NCI-H446 treated with DMSO at 0.1 percent for 48 hours (cell line): ENCODE measurements at places on chromosomes 6 and 20.
A peak's percentile ranks its signal among the peaks of the same experiment; 100 is the strongest.

DNA sequence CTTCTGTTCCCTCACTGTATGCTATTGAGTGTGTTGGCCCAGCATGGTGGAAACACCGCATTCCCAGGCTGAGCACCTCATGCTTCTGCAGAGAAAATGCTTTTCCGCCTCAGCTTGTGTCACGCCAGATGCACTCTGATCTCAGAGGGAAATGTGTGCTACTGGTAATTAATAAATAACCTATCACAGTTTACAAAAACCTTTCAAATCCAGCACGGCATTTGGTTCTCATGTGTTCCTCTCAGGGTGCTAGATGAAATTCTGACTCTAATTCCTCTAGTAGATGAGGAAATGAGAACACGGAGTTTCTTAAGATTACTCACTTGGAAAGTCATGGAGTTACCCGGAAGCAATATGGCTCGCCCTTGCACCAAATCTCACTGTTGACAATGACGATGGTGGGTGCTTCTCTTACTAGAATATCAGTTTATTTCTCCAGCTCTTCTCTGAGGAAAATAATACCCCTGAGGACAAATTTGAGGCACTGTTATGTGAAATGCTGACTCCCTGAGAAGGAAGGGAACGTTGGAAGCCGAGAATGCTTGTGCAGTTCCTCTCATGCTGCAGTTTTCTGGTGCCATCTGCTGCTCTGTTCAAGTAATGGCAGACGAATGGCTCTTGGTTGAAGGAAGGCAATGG is 116.6 kb downstream of the RNF144B start:
- DNase-seq = peak; percentile 64

- no peak for DNase-seq
Observed at GRCh38 chr20:53617791-53618489, 24.3 kb upstream of the ZNF217 start.

GRCh38 chr6:155493694-155494143 is 38.1 kb upstream of the NOX3 start:
- peak; percentile 16 for DNase-seq

- no peak for DNase-seq
Observed at GRCh38 chr6:136323431-136324112, 33.9 kb upstream of the BCLAF1 start.

- no peak for DNase-seq
Observed at GRCh38 chr20:54129350-54129749, 44.4 kb downstream of the CYP24A1 start.

DNA sequence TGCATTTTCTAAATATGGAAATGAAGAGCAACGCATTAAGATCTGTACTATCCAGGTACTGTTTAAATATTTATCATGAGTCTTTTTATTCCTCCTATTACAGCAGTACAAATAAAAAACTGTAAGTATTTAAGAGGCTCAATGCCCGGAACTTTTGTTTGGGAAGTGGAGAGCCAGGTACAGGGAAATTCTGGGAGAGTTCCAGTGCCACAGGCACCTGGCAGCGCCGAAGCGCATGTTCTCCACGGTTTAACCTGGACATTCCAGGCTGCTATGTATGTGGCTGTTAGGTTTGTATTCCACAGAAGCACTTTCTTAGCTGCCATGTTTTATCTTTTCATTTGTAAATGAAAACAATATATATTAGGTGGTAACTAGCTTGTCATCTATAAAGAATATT is 81.7 kb downstream of the PREP start:
- no peak for DNase-seq

GRCh38 chr6:45411959-45412358 is 34.2 kb upstream of the SUPT3H start:
- no peak for DNase-seq

DNA sequence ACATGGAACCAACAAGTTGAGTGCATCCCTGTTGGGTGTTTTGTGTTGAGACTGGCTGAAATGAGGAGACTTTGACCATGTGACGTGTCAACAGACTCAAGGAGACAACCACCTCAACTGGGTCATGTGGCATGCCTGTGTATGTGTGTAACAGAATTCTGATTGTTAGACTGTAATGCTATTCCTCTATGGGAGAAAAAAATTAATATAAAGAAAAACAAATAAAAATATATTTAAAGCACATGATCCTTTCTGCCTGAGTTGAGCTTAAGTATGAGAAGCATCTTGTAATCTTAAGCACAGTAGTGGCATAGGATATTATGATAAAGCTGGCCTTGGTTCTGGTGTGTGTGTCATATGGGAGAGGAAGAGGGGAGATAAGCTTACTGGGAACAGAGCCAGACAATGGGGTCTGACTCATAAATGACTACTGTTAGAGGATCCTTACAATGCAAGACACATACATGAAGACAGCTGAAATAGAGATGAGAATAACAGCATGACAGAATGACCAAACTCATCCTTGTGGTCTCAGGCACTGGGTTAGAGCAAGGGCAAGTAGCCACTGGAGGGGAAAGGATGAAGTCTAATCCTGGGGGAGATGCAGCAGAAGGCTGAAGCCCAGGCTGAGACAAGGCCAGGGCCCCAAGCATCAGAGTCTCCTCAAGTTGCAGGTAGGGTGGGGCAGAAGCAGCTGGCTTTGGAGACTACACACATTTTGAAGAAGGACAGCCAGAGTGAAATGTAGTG is 9.2 kb downstream of the TP53INP2 start:
- DNase-seq = peak; percentile 29

- no peak for DNase-seq
Observed at GRCh38 chr6:43951063-43951755, 176.0 kb downstream of the MRPL14 start.

DNA sequence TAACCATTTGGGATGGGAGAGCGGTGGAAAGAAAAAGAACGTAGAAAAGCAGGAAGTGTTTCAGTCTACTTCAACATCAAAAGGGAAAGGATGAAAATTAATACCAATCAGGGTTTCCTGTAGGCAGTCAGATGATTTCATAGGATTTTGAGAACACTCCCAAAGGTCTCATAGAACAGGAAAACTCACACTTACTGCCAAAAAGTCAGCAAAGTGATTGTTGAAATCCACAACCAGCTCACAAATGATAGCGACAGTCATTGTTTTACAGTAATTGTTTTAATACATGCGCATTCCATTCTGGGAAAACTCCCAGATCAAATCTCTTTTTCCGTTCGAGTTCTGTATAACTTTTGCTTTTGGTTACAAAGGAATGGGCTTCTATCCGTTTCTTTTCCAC is 5.3 kb upstream of the CNKSR3 start:
- DNase-seq = no peak

- no peak for DNase-seq
Observed at GRCh38 chr20:32941155-32941885, 62.9 kb downstream of the SUN5 start.

DNA sequence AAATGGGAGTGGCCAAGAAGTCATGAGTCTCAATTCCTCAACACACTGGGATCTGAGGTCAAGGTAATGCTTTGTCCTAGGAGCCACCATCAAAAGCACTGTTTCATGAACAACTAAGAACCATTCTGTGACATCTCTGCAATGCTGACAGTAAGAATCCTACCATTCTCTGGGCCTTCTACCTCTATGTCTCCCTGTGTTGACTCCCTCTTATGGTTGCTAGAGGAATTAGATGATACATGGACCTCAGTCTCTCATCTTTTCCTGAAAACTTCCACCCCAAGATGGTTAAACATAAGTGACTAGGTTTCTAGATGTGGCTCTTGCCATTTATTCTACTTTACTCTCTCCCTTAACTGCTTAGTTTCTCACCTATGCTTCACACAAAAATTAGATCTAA is 9.1 kb downstream of the MTRF1L start:
- DNase-seq = no peak

DNA sequence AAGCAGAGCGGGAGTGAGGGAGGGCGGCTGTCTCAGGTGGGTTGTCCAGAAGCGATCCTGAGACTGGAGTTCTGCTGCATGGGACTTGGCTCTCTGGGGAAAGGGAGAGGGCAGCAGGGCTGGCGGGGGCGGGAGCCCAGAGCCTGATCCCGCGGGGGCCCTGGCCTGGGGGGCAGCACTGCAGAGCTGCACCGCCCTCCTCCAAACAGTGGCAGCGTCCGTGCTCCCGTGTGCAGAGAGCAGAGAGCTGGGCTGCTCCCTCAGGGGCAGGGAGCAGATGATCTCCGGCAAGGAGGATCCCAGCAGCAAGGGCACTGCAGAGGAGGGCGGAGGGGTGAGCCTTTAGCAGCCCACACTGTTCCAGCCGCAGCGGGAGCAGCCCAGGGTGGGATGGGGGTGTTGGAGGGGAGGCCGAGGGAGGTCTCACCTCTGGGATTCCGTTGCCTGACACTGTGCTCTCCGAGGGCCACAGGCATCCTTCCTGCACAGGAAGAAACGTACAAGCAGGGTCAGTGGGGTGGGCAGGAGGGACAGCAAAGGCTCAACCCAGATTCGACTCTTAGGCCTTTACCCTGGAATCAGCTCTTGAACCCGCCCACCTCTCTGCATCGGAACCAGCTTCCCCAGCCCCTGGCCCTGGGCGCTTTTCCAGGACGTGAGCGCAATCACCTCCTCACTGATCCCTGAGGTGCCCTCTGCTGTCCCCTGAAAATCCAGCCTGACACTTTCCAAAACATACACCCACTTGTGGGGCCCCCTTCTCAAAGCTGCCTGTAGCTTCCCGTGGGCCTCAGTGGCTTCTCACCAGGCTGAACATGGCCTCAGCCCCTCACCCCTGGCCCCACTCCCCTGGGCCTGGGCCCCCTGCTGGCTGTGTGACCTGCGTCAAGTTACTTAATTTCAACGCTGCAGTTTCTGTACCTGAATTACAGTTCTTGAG is 32.6 kb upstream of the ZBP1 start:
- no peak for DNase-seq

DNA sequence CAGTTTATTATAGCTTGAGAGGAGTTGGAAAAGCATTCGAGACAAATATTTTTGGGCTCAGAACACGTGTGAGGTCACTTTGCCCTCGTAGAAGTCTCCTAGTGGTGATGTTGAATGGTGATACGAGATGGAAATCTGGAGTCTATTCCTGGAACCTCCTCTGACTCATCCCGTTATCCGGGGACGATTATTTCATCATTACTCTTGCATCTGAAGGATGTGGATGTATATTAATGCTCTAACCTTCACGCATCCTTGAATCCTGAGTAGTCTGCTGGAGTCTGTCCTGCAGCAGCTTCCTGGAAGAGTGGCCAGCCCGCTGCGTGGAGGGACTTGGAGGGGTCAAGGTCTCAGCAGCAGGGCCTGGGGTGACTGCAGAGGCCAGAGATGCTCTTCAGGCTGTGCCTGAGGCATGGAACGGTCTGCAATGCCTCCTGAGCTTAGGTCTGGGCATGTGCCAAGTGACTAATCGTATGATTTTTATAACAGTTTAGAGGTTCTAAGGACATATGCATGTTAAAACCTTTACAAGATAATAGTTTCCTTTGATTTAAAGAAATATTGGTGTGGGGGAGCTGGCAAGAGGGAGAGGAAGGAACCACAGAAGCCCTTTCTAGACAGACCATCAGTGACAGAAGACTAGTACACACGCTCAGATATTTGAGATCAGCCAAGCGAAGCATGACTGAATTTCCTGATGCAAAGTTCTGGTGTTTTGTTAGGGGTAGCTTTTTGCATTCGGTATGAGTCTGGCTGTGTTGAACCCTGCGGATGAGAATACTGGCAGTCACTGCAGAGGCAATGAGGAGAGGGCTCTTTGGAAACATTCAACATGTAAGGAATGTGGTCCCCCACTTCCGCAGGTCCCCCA is 400.2 kb downstream of the QKI start:
- DNase-seq = no peak

DNA sequence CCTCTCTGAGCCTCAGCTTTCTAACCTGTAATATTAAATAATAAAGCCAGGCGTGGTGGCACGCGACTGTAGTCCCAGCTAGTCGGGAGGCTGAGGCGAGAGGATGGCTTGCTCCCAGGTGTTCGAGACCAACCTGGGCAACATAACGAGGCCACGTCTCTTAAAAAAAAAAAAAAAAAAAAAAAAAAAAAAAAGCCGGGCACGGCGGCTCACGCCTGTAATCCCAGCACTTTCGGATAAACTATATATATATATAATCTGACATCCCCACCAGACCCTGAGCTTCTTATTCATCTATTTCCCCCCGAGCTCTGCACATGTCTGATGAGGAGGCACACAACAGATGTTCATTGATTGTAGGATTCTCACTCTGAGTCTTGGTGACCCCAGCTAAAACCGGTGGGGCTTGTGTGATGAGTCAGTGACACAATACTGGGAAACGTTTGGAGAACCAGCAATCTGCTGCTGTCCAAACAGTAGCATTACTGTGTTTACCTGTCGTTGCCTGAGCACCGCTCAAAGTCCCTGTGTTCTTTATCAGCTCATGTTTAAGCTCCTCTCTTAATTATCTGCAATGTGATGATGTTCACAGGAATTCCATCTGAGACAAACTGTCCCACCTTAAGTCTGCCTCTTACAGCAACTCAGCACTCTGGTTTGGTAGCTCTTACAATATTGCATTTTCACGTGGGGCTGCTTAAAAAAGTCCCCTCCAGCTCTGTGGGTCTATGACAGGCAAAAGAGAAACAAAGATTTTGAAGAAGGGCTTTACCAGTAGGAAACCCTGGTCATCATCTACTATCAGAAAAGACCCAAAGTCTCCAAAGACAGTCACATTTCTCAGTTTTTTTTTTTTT is 1.0 kb upstream of the SPATA2 start:
- DNase-seq = no peak

DNA sequence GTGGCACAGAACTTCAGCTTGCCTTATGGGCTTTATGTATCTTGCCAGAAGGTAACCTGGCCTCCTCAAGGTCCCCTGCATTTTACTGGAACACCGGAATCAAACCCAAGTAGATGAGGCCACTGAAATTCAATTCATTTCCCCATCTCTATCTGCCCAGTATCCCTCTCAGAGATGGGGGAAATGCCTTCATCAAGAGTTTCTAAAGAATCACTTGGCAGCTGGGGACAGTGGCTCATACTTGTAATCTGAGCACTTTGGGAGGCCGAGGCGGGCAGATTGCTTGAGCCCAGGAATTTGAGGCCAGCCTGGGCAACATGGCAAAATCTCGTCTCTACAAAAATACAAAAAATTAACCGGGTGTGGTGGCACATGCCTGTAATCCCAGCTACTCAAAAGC is 12.9 kb downstream of the MDGA1 start:
- DNase-seq = no peak

- DNase-seq = no peak
Observed at GRCh38 chr20:58550275-58551059, 35.3 kb upstream of the APCDD1L start.

- no peak for DNase-seq
Observed at GRCh38 chr6:26270903-26271667, 93.9 kb upstream of the BTN3A2 start.

DNA sequence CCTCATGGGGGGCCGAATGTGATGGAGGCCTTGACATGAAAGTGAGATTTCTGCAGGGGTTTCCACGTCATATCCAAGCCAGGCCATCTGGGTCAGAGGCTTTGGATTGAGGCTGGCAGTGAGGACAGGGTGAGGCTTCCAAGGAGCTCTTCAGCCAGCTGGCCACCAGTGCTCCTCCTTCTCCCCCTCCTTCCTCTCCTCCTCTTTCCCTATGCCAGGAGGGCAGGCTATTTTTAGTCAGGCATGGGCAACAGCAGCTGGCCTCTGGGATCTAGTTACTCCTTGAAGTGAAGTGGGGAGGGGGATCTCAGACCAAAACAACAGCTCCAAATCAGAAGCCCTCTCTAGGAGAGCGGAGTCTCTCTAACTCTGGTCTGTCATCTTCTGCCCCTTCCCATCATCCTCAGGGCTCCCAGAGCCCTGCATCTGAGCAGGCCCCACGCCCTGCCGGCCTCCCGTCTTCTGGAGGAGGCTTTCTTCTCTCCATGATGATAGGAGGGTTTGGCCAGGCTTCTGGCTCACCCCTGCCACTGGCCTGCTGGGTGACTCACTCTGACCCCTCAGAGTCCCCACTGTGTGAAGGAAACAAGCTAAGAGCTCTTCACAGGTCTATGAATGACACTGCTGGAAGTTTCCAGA is 612 bp downstream of the TNNC2 start:
- peak; percentile 3 for DNase-seq
